ENCODE measurements at places on chromosomes 11 and 22.

- no peak for DNase-seq
These were observed 2.5 kb upstream of the TPST2 start for GRCh38 chr22:26592421-26592891.

DNA sequence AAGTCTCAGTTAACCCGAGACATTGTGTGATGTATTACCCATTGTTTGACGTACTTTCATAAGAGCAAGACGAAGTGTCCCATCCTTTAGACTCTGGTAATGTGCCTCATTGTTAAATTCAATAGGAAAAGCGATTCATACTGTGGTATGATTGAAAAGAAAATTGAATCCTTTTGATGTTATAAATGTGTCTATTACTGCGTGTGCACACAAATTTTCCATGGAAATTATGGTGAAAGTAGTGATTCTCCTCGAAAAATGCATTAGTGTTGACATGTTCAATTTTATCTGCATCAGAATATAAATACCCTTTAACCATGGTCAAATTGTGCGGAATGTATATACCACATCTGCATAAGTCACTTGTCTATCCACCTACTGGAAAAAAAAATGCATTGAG lies 386.8 kb downstream of the INSC start:
- DNase-seq, result no peak

GRCh38 chr11:44018829-44019228 lies 29.0 kb upstream of the ACCSL start:
- no peak for DNase-seq

DNA sequence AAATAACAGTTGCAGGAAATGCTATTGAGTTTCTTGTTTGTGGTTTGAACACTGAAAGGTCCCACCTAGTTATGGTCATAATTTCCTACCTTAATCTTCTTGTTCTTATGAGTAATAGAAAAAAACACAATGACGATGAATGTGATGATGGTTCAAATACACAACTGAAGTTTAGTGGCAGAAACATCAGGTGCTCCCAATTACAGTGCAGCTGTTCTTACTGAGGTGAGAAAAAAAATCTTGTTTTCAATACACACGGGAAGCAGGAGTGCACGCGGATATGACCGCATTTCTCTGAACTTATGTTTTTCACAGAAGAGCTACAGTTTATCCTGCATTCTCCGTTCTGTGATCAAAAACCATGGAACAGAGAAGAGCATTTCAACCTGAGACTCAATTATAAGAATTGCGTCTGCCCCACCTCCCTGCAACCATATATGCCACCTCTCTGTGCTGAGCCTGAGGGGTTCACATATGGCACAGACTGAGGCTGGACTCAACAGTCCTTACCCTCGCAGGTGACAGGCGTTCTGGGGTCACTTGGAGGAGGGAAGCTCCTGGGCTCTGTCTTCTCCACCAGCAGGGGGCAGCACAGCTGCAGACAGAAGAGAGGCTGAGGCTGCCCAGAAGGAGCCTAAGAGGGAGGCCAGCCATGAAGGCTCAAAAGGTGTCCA lies 99.7 kb upstream of the IGLL5 start:
- DNase-seq, result peak; percentile 21

DNA sequence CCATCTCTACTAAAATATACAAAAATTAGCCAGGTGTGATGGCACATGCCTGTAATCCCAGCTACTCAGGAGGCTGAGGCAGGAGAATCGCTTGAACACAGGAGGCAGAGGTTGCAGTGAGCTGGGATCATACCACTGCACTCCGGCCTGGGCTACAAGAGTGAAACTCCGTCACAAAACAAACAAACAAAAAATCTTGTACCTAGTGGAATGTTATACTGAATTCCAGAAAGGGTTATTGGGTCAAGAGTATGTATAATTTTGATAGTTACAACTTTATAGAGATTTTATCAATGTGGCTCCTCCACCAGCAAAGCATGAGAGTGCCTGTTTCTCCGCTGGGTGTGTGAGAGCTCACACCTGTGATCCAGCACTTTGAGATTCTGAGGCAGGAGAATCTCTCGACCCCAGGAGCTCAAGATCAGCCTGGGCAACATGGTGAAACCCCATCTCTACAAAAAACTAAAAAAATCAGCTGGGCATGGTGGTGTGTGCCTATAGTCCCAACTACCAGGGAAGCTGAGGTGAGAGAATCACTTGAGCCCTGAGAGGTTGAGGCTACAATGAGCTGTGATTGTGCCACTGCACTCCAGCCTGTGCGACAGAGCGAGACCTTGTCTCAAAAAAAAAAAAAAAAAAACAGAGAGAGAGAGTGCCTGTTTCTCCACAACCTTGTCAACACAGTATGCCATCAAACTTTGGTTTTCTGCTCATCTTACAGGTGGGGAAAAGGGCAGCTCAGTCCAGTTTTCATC lies 12.7 kb upstream of the FOLR1 start:
- DNase-seq, result no peak

- DNase-seq, result no peak
These were observed 14.9 kb downstream of the PGAP2 start for GRCh38 chr11:3823303-3823702.

DNA sequence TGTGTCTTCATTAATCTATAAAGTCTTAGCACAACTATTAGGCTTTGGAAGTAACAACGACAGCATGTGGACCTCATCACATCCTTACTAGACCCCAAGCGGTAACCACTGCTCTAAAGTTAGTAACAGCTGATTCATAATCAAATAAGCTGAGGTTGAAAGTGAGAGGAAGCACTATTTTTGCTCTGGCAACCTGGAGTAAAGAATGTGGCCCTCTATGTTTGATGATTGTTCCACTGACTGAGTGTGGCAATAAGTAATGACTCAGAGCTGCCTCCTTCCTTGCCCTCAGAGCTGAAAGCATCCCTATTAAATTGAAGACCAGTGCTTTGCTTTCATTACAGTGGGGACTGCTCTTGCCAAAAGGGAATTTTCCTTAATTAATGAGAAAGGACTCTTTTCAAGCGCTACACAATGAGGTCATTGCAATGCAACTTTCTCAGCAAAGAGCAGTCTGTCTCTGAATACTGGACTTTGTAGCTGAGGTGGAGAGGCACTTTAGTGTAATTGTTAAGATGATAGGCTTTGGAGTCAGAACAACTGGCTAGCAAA lies 906.1 kb upstream of the RAG2 start:
- DNase-seq, result no peak

- DNase-seq, result peak; percentile 69
These were observed 396 bp downstream of the TEF start for GRCh38 chr22:41382098-41382578.

DNA sequence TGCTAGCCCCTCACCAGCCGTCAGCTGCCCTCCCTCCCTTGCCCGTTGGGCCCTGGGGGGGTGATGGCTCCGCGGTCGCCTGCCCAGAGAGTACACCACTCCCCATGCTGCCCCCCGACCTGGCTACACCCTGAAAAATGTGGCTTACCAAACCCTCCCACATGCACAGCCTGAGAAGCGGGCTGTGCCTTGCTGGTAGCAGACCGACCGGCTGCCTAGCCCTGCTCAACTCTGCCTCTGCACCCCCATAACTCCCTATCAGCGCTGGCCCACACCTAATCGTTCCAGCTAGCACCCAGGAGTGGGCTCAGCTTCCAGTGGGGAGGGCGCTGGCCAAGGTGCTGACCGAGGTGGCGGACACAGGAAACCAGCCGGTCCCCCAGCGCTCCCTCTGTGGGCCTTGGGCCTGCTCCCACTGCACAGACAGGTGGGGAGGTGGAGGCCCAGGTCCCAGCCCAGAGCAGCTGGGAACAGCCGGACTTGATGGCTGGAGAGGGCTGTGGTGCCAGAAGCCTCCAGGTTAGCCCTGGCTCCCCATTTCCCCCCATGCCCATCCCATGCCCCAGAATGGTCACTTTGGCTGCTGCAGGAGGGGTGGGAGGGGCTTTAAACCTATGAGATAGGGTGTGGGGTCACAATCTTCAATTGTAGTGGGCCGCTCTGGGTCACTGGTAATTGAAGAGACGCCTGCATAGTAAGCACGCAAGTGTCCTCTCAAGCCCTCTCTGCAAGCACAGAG lies 32.1 kb upstream of the PRODH start:
- DNase-seq, result peak; percentile 19

DNA sequence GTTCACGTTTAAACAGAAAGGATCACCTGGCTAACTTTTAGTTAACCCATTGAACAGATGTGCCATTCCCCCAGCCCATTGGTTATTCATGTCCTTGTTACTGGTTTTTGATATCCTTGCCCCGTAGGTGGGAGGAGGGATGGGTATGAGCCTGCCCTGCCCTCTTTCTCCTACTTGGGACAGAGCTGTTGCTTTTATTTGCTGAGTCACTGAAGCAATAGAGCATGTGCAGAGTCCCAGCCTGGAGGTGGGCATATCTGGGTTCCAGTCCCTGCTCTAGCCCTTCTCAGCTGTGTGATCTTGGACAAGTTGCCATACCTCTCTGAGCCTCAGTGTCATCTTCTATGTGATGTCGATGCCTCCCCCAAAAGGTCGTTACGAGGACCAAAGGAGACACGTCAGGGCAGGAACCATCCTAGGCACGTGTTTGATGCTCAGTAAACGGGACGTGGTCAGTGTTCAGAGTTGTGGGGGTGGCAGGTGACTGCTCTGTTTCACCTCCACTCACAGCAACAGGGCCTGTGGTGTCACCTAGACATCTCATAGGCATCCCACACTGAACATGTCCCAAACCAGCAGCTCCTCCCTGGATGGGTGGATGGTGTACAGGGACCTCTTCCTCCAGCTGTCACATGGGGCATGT lies 61.0 kb downstream of the BMAL1 start:
- no peak for DNase-seq

GRCh38 chr11:14703731-14704130 lies 60.1 kb downstream of the PDE3B start:
- no peak for DNase-seq

GRCh38 chr11:45532546-45532945 lies 132.9 kb downstream of the CHST1 start:
- DNase-seq, result no peak

GRCh38 chr11:64152841-64153691 lies 12.8 kb downstream of the MACROD1 start:
- peak; percentile 56 for DNase-seq

- no peak for DNase-seq
These were observed 121.5 kb downstream of the COMMD9 start for GRCh38 chr11:36167729-36168128.

- no peak for DNase-seq
These were observed 77.6 kb downstream of the ETS1 start for GRCh38 chr11:128509621-128510389.

GRCh38 chr11:133945087-133945974 lies 11.4 kb downstream of the IGSF9B start:
- no peak for DNase-seq

DNA sequence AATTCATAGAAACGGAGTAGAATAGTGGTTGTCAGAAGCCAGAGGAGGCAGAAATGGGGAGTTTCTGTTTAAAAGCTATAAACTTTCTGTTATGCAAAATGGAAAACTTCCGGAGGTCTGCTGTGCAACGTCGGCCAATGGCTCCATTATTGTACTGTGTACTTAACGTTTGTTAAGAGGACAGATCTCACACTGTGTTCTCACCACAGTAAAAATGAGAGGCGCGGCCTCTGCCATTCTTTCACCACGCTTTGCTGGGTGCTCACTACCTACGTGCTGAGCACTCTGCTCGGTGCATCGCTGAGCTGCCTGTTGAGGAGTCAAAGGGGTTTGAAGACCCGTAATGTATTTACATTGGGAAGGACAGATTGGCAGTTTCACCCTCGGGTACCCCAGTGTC lies 218.8 kb upstream of the B3GAT1 start:
- DNase-seq, result no peak

DNA sequence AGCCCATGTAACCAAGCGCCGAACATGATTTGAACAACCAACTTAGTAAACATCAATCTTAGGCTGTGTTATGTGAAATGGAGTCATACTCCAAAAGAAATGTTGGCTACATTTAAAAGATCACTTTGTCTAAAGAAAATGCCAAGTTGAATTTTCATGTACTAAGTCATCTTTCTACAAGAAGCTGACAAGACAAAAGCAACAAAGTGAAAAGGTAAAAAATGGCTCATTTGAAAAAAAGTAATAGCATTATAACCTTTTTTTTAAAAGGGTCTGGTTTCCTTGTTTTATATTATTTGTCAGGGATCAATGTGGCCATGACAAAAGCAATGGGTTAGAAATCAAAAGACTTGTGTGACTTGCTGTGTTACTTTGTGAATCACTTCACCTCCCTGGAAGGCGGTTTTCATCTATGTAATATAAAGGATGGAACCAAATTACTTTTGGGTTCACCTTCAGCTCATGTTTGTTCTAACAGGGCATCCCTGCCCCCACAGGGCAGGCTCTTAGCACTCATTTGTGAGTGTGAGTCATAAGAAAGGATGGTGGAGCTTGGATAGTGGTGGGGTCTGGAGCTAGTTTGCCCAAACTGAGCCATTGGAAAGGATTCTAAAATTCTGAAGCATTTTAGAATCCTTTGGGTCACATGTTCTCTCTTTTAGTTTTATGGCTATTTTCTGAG lies 131.9 kb upstream of the MTMR2 start:
- DNase-seq, result no peak

DNA sequence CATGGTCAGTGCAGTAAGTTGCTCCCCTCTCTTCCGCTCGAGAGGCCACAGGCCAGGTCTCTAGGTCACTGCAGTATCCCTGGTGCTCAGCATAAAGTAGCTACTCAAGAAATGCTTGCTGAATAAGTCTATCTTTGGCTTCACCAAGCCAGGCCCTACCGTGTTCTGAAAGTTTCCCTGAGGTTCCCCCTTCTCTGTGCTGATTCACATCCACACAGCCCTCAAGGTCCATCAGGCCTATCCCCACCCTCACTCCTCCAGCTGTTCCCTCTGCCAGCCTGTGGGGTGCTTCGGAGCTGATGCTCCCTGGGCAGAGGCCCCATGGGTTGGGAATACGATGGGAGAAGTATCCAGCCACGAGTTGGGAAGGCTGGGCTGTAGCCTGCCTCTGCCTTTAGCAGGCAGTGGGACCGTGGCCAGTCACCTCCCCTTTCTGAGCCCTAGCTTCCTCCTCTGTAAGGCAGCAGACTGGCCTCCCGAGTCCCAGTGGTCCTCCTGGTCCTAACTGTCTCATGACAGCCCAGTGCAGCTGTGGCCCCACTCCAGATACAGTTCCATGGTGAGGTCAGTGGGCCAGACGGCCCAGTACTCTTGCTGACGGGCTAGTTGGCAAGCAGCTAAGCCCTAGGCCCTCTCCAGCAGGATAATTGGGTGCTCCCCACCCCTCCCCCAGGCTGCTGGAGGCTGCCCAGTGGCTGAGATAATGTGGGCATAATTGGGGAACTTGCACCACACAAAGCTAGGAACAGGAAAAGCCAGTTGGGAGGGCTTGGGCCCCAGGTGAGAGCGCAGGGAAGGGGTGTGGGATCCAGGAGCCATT lies 48.2 kb downstream of the NECTIN1 start:
- DNase-seq, result peak; percentile 69

DNA sequence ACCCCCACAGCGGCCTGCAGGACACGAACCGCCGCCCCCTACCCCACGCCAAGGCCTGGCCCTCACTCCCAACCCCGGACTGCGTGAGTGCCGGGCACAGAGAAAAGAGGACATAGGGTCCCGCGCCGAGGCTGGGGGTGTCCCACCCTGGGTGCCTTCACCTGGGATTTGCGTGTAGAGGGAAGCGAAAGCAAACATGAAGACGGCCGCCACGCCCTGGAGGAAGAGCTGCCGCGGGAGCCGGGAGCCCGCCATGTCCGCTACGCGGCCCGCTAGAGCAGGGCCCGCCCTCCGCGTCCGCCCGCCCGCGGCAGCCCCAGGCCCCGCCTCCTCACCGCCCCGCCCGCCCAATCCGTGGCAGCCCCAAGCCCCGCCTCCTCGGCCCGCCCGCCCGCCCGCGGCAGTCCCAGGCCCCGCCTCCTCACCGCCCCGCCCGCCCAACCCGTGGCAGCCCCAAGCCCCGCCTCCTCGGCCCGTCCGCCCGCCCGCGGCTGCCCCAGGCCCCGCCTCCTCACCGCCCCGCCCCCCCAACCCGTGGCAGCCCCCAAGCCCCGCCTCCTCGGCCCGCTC lies at the start of gene LMF2:
Gene LMF2 (minus strand): TSS at position 282 of the 570 bp plus-strand sequence. CDS start 27 bp downstream, at position 255.
- DNase-seq, result no peak

GRCh38 chr11:130710497-130711012 lies 205.7 kb downstream of the SNX19 start:
- DNase-seq, result no peak

All from hindlimb muscle (tissue), 1 donor.